ENCODE measurements at places on chromosomes 3 and 15. TPM values are rescaled to one million over a fixed set of nuclear protein-coding genes. Genes with fewer than 3 reads are reported as not detected.
A peak's percentile ranks its signal among the peaks of the same experiment; 100 is the strongest.

GRCh38 chr3:63364495-63364894 is 86.4 kb downstream of the SYNPR start:
- no peak for DNase-seq

- peak; percentile 61 for DNase-seq
Observed at GRCh38 chr15:80636675-80637074, 58.4 kb upstream of the ABHD17C start.

- DNase-seq, result no peak
Observed at GRCh38 chr3:183868796-183869195, 15.9 kb downstream of the PARL start.

DNA sequence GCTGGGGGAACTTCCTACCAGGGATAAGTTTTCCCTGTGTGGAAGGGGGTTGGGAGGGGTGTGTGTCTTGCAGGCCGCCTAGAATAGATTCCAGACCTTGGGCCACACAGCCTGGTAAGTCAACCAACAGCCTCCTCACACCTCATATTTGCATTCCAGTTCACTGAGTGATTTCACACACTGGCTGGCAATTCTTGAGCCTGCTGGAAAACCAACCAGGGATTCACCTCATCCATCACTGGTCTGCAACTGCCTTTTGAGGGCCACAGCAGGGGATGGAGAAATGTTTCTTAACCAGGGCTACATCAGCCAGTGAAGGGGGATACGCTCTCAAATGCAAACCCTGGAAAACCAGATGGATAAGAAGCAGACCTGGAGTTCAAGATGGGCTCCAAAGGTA is 2.0 kb downstream of the FSTL1 start:
- peak; percentile 78 for DNase-seq

DNA sequence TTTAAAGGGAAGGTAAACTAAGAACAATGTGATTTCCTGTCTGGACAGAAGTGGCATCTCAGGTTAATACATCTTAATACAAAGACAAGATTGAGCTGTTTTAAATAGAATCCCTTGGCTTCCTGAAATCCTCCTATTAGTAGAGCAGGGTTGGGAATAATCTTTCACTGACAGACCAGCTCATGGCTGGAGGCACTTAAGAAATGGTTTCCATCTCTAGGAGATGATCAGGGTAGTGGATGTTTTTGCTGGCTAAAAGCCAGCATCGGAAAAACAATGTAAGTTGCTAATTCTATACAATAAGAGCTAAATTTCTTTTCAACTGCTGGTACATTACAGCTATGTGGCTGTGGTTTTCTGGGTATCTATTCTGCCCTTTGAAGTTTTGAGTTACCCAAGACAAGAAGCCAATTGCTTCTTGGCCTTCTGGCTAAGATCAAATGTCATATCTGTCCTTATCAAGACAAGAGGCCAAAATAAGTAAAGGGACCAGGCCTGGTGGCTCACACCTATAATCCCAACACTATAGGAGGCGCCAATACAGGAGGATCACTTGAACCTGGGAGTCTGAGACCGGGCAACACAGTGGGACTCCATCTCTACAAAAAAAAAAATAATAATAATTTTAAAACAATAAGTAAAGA is 49.6 kb downstream of the SHQ1 start:
- no peak for DNase-seq

DNA sequence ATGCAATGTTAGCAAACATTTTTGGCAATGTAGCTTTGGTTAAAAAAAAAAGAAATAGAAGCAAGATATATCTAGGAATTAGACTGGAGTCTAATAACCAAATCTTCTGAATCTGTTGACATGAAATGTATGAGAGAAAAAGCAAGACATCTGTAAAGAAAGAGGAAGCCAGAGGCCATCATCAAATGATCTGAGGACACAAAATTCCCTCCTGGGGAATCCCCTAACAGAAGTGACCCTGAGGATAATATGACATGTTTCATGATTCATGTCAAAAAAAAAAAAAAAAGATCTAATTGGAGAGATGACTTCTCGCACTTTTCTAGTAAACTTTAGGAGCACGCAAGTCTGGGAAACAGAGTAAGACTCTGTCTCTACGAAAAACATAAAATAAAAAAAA is 70.9 kb downstream of the IMPG2 start:
- DNase-seq, result no peak

DNA sequence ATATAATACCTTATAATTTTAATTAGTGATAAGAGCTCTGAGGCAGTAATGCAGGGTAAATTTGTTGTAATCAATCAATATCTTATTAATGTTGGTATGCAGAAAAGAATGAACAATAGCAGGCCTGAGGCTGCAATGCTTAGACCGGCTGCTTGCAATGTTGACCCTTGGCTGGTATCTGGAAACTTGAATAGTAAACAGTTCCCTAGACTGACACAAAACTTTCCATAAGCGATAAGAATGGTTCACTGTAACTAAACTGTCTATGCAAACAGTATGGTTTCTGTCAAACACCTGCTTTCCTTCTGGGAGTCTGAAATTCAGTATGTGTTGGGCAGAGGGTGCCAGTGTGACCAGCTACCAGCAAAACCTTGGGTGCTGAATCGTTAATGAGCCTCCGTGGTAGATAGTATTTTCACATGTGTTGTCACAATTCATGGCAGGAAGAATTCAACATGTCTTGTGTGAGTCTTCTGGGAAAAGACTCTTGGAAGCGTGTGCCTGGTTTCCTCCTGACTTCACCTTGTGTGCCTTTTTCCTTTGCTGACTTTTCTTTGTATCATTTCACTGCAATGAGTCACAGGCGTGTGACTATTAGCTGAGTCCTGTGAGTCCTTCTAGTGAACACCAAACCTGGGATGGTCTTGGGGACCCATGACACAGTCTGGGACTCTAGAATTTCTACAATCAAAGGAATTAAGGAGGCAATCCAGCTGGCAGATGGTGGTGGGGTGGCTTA is 30.7 kb upstream of the CLRN1 start:
- no peak for DNase-seq

DNA sequence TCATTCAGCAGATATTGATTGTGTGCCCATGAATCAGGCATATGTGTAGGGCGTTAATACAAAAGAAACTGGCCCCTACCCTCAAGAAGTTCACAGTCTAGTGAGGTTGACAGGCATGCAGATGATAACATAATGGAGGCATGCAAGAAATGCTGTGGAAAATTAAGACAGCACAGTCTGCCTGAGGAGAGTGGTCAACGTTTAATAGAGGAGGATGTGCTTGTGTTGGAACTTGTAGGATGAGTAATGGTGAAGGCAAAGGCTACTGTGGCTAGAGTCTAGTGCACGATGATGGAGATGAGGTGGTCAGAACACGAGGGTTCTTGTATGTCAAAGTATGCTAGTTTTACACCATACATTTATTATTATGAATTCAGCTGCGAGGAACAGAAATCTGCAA is 295.7 kb downstream of the SOX2 start:
- DNase-seq, result no peak

GRCh38 chr15:84969257-84969656 is 12.4 kb upstream of the PDE8A start:
- no peak for DNase-seq

GRCh38 chr3:134822090-134822489 is 27.0 kb downstream of the EPHB1 start:
- DNase-seq, result no peak

RBP2 gene
- total RNA-seq, result not detected

THSD4 gene
- 5.7 TPM for total RNA-seq

A4GNT gene
- total RNA-seq, result not detected

MLF1 gene
- 20.0 TPM for total RNA-seq

IL20RB gene
- 1.7 TPM for total RNA-seq

MFAP1 gene
- 36.2 TPM for total RNA-seq

RETNLB gene
- total RNA-seq, result not detected

MYRIP gene
- 4.6 TPM for total RNA-seq

LSAMP gene
- 6.7 TPM for total RNA-seq

RLBP1 gene
- total RNA-seq, result not detected

IQCF5 gene
- not detected for total RNA-seq
